ENCODE measurements at places on chromosomes 2 and 18.

GRCh38 chr2:14530506-14530905, 102.0 kb upstream of the LRATD1 start:
- no peak for DNase-seq

GRCh38 chr2:42844901-42845821, 52.8 kb upstream of the HAAO start:
- DNase-seq, result peak; percentile 64

DNA sequence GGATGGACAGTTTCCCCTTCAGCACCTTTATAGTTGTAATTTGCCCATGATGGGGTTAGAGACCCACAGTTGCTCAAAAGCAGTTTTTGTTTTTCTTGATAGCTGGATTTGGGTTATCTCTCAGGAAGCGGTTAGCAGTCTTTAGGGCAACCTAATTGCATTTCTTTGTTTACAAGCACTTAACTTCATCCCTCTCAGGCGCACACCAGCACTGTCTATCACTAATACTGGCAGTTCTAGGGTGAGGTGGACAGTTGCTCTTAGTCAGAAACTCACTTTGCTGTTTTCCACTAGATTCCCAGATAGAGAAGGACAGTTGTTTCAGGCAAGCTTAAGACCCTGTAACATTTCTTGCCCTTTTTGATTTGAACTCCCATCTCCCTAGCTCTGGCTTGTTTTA, 146.0 kb downstream of the AGAP1 start:
- DNase-seq, result no peak

DNA sequence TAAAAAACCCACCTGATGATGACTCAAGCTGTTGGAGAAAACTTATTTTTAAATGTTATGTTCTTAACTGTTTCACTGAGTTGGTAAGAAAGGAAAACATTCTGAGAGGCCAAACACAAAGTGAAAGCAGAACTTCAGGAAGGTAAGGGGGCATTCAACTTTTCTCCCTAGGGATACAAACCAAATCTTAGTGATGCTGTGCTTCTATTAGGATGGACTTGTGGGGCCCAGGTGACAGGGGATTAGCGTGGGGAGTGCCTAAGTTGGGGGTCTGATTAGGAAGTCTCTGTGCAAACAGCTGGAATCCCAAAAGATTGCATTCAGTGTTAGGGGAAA, 18.5 kb downstream of the PDCL3 start:
- DNase-seq, result no peak

DNA sequence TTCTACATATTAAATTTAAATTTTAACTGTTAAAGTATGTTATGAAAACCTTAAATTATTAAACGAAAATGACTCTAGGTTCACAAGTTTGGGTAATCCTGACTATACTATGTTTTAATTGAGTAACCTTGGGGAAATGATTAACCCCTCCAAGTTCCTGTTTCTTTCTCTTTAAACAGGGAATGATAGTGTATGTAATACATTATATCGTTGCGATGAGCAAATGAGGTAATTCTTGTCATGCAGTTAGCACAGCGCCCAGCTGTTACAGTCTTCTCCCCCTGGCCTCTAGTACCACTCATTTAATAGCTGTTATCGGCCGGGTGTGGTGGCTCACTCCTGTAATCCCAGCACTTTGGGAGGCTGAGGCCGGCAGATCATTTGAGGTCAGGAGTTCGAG, 80.4 kb downstream of the MTA3 start:
- DNase-seq, result no peak

GRCh38 chr2:161077367-161078210, 82.6 kb upstream of the TANK start:
- DNase-seq, result peak; percentile 63

DNA sequence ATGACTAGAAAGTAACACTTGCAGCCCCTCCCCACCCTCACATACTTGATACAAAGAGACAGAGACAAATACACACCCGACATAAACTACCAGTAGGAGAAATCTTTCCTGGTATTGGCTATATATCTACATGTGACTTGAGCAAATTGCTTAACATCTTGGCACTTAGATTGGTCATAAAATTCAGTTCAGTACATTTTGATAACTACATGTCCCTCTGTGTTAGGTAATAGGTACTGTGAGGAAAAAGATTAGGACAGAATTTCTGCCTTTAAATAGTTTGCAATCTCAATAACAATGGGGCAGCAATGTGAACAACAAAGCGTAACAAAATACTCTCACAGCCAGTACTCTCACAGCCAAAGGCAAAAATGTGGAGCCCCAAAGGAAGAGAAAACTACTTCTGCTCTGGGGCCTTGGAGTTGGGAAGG, 670.0 kb upstream of the ACVR2A start:
- no peak for DNase-seq

DNA sequence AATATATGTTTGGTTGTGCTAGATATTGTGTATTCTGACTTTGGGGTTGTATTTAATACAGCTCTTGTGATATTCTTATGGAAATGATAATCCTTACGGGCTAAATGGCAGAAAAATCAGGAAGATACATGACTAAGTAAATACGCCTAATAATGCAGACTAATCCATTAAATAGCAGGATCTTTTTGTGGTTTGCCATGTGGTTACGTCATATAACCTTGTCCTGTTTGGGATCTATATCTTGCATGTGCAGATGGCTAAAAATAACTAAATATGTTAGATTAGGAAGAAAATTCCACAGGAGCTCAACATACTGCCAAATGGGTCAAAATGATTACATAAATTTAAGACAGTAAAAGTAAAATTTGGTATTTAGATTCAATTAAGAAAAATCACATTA, 83.0 kb downstream of the NEB start:
- no peak for DNase-seq

DNA sequence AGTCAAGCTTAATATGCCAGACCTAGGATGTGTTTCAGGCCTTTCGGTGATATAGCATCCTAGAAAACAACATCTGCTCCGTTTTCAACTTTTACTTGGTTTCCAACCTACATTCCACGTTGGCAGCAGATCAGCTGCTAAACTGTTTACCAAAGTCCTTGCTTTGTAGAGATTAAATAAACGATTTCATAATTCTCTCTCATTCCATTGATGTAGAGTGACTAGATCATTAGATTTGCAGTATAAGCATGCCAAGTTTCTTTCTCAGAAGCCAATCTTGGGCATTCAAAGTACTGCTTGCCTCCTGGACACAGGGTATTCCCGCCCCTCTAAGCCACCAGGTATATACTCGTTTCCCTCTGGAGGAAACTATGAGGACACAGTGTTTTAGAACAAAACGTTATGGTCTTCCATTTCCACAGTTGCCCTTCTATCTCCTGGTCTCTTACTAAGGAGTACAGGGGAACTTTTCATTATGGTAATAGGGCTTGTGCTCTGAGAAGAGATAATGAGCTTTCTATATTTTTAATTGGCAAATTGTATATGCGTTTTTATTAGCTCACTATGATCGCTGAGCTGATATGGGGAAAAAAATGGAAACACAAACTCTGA, 10.5 kb upstream of the INSIG2 start:
- no peak for DNase-seq

- DNase-seq, result no peak
Observed at GRCh38 chr2:134231301-134231964, 22.4 kb upstream of the MGAT5 start.

GRCh38 chr2:188292348-188293239, 920 bp downstream of the GULP1 start:
- DNase-seq, result peak; percentile 49

GRCh38 chr2:19456705-19457309, 98.4 kb upstream of the OSR1 start:
- DNase-seq, result no peak

DNA sequence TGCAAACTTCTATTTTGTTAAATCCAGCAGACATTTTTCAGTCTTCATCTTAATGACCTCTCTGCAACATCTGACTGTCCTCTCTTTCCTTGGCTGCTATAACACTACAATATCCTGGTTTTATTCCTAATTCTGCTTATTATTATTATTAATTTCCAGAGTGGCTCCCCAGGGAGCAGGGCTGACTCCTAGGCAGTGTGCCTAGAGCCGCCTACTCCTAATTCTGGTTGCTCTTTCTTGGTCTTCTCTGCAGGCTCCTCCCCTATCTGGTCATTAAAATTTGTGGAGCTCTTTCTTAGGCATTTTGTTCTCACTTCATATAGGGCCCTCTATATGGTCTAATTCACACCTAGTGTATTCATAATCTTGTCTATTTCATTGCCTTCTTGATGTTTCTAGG, 10.8 kb downstream of the LOXL3 start:
- DNase-seq, result no peak

DNA sequence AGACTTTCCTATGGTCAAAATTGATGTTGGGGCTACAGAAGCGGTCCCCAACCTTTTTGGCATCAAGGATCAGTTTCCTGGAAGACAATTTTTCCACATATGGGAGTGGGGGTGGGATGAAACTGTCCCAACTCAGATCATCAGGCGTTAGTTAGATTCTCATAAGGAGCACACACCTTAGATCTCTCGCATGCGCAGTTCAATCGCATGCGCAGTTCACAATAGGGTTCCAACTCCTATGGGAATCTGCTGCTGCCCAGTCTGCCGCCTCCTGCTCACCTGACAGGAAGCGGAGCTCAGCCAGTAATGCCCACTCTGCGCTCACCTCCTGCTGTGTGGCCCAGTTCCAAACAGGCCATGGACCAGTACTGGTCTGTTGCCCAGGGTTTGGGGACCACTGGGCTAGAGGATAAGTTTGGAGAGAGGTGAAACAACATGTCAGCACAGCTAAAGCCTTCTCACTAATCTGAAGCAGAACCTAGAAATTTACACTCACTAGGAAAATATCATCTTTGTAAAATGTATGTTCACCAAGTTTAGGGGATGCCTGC, 410.8 kb upstream of the ZNF804A start:
- no peak for DNase-seq

GRCh38 chr2:39228413-39229209, 15.2 kb downstream of the CDKL4 start:
- DNase-seq, result no peak

Measured in ascending aorta (tissue), 2 donors.